ENCODE measurements at places on chromosomes 11 and 22.

DNA sequence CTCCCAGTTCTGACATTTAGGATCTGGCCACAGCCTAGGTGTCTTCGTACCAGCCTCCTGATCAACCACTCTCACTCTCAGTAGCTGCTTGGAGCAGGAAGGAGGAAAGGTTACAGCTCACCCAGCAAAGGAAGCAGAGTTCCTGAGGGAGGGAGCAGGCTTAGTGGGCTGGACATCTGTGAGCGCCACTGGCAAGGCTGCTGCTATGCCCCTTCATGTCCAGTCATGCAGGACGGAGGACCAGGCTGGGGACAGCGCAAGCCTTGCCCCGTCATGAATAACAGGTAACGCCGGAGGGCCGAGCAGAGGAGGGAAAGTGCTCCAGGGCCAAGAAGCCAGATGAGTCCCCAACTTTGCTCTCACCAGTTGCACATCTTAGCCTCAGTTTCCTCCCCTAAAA, 25.8 kb downstream of the TPST2 start:
- DNase-seq: no peak

DNA sequence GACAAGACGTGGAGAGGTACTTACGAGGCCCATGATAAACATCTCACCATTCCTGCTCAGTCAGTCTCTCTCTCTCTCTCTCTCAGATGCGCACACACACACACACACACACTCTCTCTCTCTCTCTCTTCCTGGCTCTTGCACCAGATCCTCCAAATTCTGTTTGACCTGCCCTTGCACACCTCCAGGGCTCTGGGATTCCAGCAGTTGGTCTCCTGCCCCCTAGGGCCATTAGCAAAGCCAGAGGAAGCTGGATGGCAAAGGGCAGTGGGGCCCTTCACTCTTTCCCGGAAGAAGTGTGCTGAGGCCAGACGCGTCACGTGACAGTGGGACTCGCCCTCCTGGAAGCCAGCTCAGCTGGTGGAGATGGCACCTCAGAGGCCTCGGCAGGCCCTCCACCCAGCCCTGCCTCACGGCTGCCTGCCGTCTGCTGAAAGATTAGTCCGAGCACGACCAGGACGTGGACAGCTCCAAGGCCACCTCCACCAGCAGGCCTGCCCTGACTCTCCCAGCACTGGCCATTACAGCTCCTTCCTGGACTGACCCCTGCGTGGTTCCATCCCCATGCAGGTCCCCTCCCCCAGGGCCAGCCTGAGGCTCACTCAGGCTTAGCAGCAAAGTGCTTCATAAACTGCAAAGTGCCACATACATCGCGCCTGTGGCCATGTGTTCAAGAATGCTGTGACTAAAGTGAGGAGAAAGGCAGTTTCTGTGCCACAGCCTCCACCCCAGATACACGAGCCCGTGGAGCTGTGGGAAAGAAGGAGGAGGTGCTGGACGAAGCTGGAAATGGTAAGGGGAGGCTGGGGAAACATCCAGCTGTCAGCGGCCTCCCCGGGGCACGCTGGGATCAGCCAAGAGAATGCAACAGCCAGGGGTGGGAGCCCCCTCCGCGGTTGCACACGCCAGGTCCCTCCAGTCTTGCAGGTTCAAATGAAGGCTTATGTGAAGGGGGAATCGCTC, 3.7 kb downstream of the PDGFB start:
- DNase-seq: no peak

DNA sequence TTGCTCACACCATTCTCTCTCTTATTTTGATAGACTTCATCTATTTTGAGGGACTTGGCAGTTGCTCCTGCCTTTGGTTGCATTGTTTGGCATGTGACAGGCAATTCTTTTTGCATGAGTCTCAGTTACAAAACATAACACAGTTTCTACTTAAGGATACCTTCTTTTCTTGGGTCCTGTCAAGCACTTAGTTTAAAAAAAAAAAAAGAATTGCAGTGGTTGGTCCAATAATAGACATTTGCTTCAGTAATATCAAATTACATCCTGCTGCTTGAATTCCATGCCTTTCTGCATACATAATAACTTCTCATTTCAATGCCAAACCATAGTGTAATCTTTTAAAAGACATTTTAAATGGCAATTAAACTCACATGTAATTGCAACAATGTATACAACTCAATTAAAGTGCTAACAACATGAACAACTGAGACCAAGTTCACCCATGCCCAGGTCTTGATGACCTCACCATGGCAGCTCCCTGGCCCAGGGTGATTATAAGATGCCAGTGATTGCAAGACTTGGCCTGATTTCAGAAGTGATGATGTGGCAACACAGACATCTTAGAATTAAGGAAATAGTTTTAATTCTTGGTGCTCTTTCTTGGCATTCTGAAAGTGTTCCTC, 32.2 kb upstream of the PLET1 start:
- DNase-seq: no peak

GRCh38 chr22:42895541-42895981, 38.5 kb upstream of the ARFGAP3 start:
- DNase-seq: no peak

DNA sequence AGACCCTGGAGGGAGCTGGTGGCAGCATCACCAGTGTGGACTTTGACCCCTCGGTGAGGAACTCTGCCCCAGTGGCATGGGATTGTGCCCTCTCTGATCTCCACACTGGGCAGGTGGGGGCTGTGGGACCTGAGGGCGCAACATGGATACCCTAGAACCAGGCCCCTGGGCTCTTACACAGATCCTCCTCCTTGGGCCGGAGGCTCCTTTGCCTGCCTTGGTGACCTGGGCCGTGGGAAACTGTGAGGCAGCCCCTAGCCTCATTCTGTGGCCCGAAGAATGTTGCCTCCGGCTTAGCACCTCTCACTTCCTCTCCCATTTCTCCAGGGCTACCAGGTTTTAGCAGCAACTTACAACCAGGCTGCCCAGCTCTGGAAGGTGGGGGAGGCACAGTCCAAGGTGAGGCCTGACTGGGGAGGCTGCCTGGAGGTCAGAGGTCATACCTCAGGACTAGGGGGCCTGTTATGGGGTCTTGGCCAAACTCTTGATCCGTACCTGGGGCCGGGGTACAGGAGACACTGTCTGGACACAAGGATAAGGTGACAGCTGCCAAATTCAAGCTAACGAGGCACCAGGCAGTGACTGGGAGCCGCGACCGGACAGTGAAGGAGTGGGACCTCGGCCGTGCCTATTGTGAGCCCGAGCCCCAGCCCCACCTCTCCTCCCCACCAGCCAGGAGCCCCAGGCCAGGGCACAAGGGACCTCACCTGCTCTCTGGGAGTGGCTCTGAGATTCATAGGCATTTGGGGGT, 12.2 kb downstream of the ATG16L2 start:
- no peak for DNase-seq

- DNase-seq: no peak
Measured at GRCh38 chr22:43152003-43152356, 621 bp downstream of the TSPO start.

DNA sequence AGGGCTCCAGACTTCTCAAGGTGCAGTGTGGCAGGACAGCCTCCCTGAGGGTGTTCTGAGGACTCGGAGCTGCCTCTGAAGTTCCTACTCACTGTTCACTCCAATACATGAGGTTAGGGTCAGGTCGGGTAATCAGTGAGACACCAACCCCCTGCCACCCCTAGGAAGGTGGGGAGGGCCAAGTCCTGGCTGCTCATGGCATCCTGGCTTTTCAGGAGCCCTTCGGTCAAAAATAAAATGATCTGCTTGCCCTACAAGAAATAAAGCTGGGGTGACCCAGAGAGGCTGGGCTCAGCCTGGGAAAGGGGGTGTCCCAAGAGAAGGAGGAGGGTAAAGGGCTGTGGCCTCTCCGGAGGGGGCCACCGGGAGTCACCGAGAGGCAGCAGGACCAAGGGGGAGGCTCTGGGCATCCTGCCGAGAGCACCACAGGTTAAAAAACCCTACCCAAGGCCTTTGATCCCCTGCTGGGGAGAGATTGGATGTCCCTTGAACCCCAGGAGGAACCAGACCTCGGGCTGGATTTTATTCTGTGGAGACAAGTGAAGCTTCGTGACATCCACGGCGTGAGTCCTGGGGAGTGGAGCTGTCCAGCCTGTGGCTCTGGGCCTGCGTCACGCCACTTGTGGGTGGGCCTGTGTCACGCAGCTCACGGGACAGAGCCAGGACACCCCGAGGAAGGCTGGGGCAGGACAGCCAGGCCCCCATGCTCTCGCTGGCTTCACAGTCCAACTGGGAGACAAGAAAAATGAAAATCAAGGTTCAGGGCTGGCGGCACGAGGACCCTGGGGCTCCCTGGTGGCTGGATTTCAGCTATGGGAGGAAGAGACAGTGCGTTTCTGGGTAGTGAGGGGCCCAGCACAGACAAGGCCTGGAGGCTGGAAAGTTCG, 102.2 kb upstream of the FGF3 start:
- DNase-seq: no peak

DNA sequence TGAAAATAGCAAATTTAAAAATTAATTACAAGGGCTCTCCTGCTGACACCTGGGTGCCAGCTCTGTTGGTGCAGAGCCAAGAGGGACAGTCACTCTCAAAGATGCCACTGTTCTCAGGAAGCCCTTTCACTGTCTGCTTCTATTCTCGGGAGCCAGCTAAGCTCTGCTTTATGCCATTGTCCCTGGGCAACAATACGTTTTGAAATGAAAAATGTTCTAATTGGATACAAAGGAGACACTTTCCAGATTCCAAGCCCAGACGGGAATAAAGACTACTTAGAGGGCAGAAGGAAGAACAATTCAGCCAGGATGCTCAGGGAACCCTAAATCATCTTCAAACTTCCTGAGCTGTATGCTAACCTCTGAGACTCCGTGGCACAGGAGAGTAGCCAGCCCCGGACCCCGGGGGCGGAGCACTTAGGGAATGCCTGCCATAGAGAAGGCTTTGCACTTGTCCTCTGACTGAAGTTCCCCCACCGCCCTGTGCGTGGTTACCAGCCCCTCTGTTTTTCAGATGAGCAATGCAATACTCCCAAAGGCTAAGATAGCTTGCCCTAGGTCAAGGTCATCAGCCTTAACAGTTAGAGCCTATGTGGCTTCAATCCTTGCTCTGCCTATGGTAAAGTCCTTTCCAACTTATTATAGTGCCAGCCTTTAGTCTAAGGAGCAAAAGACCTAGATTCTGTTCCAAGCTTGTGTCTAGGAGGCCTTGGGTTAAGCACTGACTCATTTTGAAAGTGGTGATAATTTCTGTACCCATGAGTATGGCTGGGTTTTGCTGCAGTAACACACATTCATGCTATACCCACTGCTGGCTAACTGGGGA, 150.9 kb downstream of the CACNA1I start:
- no peak for DNase-seq

GRCh38 chr11:45580399-45580798, 85.0 kb downstream of the CHST1 start:
- peak; percentile 49 for DNase-seq

DNA sequence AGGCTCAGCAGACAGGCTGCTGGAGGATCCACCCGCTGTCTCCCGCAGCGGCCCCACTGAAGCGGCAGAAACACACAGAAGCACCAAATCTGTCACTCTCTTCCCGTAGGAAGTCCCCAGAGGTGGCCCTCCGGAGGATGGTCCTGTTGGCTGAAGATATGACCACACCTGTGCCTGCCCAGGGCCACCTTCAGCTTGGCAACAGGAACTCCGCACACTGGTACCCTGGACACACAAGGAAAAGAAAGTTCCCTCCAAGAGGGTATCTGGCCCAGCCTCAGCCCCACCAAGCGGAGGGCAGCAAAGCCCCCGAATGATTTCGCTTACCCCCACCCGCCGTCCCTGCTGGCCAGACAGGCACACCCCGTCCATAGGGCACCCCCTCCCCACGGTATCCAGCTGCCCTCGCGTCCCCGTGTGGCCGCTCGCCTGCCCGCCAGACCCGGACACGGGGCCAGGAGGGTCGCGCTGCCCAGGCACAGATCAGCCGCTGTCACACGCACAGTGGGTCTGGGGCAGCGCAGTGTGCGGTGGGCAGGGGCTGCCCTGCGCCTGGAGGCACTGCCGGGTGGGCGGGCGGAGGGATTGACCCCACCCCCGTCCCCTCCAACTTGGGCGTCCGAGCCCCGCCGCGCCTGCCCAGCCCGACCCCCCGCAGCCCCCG, 7.0 kb downstream of the RASSF7 start:
- DNase-seq: no peak

- no peak for DNase-seq
Measured at GRCh38 chr11:61071208-61071681, 31.0 kb upstream of the CD5 start.

DNA sequence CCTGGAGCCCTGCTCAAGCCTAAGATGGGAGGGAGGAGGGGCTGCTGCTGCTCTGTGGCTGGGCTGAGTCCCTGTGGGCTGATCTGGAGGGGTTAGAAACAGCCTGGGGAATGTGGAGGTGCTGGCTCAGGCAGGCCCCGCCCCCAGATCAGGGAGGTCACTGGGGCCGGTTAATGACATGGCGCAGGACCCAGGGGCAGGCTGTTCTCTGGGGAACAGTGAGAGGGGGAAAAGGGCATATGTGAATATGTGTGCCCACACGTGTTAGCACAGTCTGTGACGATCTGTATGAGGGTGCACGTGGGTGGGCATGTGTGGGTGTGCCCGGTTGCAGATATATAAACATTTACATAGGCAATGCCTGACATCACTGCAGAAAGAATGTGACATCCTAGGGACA, 143.5 kb downstream of the MIAT start:
- peak; percentile 15 for DNase-seq

- no peak for DNase-seq
Measured at GRCh38 chr22:31400023-31400397, 606 bp downstream of the DRG1 start.

- DNase-seq: no peak
Measured at GRCh38 chr11:118042141-118042540, 34.7 kb upstream of the TMPRSS4 start.

DNA sequence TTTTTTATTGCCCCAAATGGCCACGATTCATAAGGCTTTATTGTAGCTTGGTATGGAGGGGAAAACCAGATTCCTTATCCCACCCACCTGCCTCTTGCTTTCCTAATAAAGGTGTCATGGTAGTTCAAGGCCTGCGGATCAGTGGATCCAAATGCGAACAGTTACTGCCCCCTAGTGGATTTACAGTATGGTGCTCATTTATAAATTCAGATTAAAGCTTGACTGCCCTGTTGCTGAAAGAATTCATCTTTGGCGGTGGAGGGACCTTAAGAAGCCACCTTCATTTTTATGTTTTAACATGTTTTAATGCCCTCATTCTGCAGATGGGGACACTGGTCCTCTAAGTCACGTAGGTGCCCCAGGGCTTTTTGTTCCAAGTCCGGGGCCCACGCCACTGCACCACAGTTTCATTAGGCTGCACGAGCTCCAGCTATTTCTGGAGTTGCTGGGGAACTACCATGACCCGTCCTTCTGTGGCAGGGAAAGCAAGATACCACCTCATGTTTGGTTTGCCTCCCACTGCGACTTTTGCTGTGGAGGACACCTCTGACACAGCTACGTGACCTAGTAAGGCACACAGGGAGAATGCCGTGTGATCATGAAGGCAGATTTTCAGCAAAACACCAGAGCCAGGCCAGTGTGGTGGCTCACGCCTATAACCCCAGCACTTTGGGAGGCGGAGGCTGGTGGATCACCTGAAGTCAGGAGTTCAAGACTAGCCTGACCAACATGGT, 15.6 kb upstream of the INCENP start:
- no peak for DNase-seq

- DNase-seq: no peak
Measured at GRCh38 chr22:25007444-25008106, 55.1 kb downstream of the KIAA1671 start.

- DNase-seq: no peak
Measured at GRCh38 chr22:50016988-50017700, 4.6 kb upstream of the IL17REL start.

GRCh38 chr11:96085319-96085930, 161.5 kb upstream of the MTMR2 start:
- no peak for DNase-seq

Data from progenitor cell of endocrine pancreas (in vitro differentiated cells).